CD4-positive, alpha-beta T cell treated with Interleukin-10 for 1 hour (primary cell): ENCODE measurements at places on chromosomes 12 and 14.

DNA sequence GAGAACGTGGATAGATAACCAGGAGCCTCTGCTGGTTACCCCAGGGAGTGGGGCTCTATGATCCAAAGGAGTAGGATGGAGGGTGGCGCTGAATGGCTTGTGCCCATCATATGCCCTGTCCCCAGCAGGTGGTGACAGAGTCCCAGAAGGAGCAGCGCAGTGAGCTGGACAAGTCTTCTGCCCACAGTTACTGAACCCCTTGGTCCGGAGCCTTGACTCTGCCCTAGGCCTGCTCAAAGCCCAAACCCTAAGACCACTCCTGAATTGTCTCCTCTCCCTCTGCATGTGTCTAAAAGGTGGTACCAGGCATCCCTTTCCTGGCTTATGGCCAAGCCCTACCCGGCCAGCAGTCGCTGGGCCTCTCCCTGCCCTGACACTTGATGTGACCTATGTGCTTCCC lies 3.2 kb downstream of the PRPH start:
- DNase-seq = no peak

GRCh38 chr14:67680121-67680602 lies 5.7 kb upstream of the VTI1B start:
- DNase-seq = no peak

GRCh38 chr12:64500394-64500793 lies 48.5 kb downstream of the TBK1 start:
- no peak for DNase-seq

- no peak for DNase-seq
Observed at GRCh38 chr12:102631274-102631673, 150.9 kb upstream of the IGF1 start.

DNA sequence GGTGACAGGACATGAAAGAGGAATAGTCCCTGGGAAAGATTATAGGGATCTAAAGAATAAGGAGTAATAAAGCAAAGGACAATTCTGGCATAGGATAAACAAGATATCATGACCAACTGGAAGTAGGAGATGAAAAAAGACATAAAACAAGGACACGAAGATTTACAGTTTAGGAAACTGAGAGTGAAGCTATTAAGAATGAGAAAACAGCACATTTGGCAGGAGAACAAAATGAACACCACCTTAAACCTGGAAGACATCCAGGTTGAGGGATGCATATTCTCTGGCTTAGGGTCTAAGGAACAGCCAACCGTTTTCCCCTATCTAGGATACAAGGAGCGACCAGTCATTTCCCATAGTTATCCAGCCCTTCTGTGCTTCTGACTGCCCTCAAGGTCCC lies 1.9 kb downstream of the TRIP11 start:
- no peak for DNase-seq

DNA sequence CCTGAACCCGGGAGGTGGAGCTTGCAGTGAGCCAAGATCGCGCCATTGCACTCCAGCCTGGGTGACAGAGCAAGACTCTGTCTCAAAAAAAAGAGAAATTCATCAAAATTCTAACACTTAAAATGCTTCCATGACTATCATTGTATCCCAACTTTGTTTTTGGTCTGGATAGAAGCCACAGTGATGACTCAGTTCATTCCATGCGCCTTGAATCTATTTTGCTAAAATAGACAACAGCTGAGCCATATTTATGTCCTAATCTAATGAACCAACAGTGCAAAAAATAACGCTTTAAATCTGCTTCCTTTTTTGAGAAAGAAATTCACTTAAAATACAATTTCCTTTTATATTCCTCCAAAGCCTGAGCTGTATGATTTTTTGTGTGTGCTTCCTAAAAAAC lies 23.2 kb upstream of the BICD1 start:
- no peak for DNase-seq

DNA sequence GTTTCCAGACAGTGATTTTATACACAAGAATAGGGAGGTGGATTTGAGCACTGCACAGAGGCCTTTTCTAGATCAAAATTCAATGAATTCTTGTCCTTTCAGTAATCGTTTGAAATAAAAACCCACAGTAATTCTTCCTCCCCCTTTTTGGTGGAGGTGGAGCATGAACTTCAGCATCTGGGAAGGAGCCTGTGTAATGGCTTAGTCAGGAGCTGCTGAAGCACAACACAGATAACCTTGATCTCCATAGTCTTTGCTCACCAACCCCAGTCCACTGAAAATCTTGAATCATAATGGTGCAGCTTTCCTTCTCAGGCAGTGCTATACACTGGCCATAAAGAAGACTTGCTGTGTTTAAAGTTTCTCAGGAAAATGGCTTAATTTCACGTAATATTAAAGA lies 6.4 kb upstream of the TBPL2 start:
- no peak for DNase-seq

DNA sequence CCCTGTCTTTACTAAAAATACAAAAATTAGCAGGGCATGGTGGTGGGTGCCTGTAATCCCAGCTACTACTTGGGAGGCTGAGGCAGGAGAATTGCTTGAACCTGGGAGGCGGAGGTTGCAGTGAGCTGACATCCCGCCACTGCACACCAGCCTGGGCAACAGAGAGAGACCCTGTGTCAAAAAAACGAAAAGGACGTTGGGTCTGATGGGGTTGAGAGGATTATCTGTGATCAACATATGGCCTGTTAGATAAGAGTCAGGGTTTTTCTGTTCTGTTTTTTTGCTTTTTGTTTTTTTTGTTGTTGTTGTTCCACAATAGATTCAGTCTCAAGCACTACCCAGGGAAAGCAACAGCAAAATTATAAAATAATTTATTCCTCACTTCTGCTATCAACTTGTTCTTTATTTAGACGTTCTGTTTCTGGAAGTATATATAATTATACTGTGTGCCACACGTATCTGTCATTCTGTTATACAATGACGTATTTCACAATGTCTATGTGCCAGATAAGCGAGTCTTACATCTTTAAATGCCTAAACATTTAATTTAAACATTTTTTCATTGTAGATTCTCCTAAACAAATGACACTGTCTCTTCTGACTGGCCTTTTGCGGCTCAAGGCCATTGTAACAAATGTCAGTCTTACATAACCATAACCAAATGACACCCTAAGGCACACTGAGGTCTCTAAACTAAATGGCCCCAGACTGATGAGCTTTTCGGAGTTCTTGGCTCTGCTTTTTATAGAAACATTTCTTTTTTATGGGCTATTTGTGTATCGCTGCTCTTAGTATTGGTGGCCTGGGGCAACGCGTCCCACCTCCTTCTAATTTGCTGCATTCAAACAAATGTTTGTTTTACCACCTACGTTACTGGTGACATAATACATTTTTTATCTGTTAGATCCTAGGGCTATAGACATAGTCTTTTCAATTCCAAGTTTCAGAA lies 7.2 kb upstream of the P2RX4 start:
- DNase-seq = no peak

- DNase-seq = no peak
Observed at GRCh38 chr12:92899386-92900001, 29.6 kb downstream of the EEA1 start.

- DNase-seq = no peak
Observed at GRCh38 chr12:26750531-26751175, 82.3 kb downstream of the ITPR2 start.

- DNase-seq = no peak
Observed at GRCh38 chr12:103596981-103597380, 9.9 kb downstream of the STAB2 start.

DNA sequence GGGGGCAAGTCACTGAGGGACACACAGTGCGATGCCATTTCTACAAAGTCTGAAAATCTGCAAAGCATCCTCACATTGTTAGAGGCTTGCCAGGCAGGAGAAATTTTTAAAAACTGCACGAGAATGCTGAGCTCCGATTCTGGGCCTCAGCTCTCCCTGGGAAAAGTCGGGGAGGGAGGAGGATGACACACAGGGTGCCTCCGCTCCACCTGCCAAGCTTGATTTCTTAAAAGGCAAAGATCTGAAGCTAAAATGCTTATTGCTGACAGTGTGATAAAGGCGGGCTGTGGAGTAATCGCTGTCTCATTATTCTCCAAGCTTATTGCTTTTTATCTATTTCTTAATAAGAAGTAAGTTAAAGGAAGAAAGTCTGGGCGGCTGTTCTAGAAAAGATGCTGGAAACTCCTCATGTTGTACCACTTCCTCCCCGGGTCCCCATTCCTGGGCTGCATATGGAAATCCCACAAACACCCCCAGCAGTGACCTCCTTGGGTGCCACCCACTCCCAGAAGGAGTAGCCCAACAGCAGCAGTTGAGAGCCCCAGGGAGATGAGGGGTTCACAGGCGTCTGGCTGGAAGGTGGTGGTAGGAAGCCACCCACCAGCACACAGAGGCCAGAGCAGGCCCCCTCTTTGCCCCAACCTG lies 55.0 kb downstream of the CCDC85C start:
- no peak for DNase-seq

DNA sequence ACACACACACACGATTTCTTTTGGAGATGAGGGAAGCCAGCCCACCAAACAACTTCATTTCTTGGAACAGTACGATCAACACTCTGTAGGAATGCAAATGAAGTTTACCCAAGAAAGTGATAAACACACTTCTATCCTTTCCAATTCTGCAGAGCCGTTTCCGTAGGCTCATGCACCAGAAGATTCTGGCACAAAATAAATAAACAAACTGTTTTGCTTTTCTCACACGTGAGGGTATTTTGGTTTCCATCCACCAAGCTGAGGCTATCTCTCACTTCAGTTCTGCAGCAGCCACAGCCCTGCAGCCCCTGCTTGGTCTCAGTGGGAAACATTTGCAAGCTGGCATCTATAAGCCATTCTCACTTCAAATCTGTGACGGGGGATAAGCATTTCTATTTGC lies 15.3 kb upstream of the TSPAN11 start:
- DNase-seq = no peak

DNA sequence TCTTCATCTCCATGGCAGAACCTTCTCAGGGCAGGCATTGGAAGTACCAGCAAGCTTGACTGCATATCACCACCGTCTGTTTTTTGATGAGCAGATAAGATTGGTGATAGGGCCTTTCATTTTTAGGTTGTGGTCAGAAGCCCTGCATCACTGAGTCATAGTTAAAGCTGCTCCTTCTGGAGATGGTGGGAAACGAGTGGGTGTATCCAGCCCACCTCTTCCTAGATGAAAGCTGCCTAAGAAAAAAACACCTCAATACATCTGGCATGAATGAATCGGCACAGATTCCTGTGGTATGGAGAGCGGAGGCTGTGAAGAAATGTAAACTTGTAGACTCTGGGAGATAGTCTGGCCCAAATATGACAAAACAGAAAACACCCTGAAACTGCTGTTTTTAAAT lies 248.7 kb upstream of the EGLN3 start:
- DNase-seq = no peak

DNA sequence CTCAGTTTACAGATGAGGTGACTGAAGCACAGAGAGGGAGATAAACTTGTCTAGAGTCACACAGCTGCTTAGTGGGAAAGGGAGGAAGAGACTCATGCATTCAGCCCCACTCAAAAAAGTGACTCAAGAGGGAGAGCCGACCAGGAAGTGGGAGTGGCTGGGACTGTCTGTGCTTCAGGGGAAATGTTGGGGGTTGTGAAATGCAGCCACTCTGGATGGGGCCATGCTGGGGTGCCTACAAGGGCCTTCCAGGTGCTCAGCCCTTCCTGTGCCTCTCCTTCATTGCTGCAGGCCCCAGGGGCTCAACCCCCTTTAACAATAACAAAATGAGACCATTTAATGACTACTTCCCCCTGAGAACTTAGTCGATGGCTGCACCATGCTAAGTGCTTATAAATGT lies 41.8 kb downstream of the CACNA1C start:
- no peak for DNase-seq

DNA sequence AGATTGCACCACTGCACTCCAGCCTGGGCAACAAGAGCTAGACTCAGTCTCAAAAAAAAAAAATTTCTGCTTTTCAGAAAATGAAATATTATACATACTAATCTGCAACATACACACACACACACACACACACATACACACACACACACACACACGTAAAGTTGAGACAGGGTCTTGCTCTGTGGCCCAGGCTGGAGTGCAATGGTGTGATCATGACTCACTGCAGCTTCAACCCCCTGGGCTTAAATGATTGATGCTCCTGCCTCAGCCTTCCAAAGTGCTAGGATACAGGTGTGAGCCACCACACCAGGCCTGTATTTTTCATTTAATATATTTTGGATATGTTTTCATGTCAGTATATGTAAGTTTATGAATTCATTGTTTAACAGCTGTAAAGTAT lies 18.8 kb upstream of the WDR20 start:
- no peak for DNase-seq

GRCh38 chr12:105876396-105876927 lies 262.3 kb downstream of the NUAK1 start:
- DNase-seq = no peak

- peak; percentile 44 for DNase-seq
Observed at GRCh38 chr12:26701604-26702215, 131.3 kb downstream of the ITPR2 start.

DNA sequence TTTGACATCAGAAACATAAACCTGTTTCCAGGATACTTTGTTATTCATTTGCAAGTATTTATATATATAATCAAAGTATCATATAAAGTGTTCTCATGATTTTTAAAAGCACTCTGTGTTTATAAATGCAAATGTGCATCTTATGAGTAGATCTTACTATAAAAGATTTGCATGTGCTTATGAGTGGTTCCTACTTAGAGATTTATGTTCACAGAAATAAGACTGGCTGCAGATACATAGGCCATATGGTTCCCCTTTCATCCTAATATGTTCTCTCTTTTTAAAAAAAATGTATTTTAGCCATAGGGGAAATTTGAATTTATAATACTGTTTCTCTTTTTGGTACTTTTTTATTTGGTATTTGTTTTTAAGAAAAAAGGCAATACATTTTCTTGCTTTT lies 174.2 kb downstream of the ESR2 start:
- no peak for DNase-seq

- DNase-seq = no peak
Observed at GRCh38 chr14:55151601-55152000, 22.5 kb downstream of the LGALS3 start.

- DNase-seq = no peak
Observed at GRCh38 chr12:30980955-30981662, 54.6 kb downstream of the TSPAN11 start.

DNA sequence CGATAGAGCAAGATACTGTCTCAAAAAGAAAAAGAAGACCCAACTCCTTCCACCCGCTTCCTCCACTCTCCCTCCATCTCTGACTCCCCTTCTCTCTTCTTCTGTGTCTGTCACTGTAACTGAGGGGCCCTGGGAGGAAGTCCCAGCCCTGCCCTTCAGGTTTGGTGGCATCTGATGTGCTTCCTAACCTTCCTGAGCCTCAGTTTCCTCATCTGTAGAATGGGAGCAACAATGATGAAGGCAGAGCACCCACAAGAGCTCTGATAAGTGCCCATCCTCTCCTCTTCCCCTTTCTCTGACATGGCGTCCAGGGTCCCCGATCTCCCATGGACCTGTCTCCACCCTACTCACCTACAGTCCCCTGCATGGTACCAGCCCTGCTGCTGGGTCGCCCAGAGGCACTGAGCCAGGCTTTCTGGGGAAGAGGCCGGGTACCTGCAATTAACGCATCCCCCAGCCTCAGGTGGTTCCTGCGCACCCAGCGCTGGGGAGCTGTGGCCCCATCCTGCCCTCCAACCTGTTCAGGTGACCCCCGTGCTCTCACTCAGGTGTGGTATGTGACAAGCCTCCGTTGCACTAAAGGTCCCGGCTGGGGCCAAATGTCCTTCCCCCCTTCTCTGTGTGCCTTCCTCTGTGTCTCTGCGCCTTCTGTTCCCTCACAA lies 13.2 kb downstream of the FOXN4 start:
- DNase-seq = no peak
